Fibroblast of the aortic adventitia (primary cell): ENCODE measurements at places on chromosomes 3 and 15.

- peak; percentile 85 for DNase-seq
These were observed 42.5 kb downstream of the CHCHD6 start for GRCh38 chr3:126746395-126747177.

DNA sequence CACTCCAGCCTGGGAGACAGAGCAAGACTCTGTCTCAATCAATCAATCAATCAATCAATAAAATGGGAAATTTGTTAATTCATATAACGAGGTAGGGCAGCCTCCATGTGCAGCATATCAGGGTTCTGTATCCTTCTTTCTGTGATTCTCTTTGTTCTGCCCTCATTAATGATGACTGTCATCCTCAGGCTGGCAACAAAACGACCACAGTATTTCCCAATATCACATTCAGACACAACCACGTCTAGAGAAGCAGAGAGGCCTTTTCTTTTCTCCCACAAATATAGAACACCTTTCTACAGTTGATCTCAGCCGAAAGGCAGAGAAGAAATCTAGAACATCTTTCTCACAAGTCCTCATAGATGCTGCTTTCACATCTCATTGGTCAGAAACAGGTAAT lies 11.2 kb downstream of the CEP19 start:
- DNase-seq, result no peak

GRCh38 chr3:31873254-31873820 lies 107.7 kb downstream of the OSBPL10 start:
- DNase-seq, result no peak

GRCh38 chr15:89669941-89670340 lies 9.2 kb downstream of the PLIN1 start:
- no peak for DNase-seq

- DNase-seq, result peak; percentile 85
These were observed 41.4 kb downstream of the CD200 start for GRCh38 chr3:112374333-112374734.

- peak; percentile 64 for DNase-seq
These were observed 8.2 kb downstream of the TPM1 start for GRCh38 chr15:63050731-63051155.

- no peak for DNase-seq
These were observed 439.6 kb downstream of the PLOD2 start for GRCh38 chr3:145721273-145721805.

DNA sequence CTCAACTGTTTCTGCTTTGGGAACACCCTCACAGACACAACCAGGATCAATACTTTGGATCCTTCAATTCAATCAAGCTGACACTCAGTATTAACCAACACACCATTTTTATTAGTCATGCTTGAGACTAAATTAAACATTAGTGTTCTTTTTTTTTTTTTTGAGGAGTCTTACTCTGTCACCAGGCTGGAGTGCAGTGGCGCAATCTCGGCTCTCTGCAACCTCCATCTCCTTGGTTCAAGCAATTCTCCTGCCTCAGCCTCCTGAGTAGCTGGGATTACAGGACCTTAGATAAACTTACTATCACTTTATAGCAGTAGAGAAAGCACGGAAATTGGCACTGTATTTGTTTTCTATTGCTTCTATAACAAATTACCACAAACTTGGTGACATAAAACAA lies 2.0 kb upstream of the RAB11A start:
- DNase-seq, result no peak

GRCh38 chr3:97736928-97737327 lies 27.6 kb upstream of the ARL6 start:
- DNase-seq, result no peak

DNA sequence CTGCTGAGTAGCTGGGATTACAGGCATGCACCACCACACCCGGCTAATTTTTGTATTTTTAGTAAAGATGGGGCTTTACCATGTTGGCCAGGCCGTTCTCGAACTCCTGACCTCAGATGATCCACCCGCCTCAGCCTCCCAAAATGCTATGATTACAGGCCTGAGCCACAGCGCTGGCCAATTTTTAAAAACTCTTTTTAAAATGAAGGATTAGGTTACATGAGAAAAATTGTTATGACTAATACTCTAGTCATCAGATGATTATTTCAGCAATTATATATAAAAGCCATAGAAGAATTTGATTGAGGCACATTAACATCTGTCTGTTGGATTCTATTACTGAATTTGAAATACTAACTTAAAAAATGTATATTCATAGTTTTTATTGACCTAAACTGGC lies 134.1 kb upstream of the MNS1 start:
- DNase-seq, result peak; percentile 45

DNA sequence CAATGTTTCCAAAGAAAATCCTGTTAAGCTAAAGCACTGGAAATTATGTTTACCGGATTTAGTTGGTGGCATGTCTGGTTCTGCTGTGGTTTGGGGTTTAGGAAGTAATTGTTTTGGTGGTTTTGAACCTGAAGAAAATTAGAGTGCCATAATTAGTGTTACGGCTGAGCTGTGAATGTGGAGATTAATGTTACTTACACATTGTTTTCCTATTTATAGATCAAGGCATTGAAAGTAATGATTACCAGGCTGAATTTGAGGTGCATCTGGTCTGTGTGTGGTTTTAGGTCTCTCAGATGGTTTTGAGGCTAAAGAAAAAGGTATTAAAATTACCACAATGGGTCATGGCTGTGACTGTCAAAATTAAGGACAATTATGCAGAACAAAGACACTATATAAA lies 128.9 kb downstream of the TFG start:
- DNase-seq, result no peak

- peak; percentile 69 for DNase-seq
These were observed 32.1 kb downstream of the FOXP1 start for GRCh38 chr3:71551311-71551919.

GRCh38 chr3:89380016-89380415 lies 272.6 kb downstream of the EPHA3 start:
- peak; percentile 12 for DNase-seq

- no peak for DNase-seq
These were observed 36.4 kb downstream of the RYK start for GRCh38 chr3:134214239-134214638.

GRCh38 chr3:39193391-39193790 lies 996 bp upstream of the XIRP1 start:
- DNase-seq, result no peak

GRCh38 chr3:49346797-49347251 lies 7.0 kb upstream of the USP4 start:
- peak; percentile 52 for DNase-seq

DNA sequence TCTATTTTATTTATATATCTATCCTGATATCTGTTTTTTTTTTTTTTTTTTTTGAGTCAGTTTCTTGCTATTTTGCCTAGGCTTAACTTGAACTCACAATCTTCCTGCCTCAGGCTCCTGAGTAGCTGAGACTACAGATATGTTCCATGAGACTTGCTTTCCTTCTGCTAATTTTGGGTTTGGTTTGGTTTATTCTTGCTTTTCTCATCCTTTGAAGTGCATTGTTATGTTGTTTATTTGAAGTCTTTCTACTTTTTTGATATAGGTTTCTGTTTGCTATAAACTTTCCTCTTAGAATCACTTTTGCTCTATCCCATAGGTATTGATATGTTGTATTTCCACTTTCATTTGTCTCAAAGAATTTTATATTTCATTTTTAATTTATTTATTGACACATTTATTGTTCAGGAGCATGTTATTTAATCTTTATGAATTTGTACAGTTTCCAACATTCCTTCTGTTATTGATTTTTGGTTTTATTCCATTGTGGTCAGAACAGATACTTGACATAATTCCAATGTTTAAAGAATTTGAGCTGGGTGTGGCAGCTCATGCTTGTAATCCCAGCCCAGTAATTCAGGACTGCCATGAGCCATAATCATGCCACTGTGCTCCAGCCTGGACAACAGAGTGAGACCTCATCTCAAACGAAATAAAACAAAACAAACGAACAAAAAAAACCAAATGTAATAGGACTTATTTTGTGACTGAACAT lies 62.3 kb upstream of the PLSCR4 start:
- DNase-seq, result no peak

DNA sequence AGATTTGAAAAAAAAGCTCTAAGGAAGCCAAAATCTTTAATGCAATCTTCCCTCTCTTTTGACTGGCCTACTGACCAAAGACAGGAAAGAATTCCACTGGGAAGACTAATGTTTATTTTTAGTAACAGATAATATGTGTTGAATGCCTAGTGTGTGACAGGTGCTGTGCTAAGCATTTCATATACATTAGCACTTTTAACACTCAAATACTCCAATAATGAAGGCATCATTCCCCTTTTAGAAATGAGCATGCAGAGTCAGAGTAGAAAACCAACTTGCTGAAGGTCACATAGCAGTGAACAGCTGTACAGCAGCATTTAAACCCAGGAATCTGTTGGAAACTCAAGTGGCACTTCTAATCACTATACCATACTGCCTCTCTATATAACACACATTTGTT lies 170.6 kb downstream of the MINAR1 start:
- no peak for DNase-seq

DNA sequence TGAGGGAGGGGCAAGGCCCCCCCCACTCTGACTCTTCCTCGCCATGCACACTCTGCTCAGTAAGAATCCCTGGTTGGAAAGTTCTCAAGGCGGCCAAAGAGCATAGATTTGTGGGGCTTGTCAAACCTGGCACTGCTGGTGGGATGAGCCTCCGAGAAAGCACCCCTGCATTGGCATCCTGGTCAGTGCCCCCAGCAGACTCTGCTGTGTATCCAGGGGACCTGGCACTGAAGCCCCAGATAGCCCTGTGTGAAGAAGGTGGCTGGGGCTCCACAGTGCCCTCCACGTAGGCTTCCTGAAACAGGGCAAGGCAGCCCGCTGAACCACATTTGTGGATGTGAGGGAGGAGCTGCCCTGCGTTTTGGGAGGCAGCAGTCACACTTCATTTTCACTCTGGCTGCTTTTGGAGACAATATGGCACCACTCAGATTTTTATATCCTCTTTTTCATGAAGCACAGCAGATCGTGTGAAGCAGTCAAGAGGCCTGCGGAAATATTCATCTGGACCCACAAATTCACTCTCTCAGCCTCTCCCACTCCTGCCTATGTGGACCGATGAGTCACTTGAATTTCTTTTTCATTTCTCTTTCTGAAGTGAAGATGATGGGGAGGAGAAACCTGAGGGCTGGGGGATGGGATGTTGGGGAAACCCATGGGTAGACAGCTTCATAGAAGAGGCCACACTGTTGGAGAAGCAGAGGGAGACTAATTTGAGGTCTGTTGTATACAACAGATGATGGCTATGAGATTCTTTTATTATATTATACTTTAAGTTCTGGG lies 88.7 kb upstream of the BCL6 start:
- no peak for DNase-seq

DNA sequence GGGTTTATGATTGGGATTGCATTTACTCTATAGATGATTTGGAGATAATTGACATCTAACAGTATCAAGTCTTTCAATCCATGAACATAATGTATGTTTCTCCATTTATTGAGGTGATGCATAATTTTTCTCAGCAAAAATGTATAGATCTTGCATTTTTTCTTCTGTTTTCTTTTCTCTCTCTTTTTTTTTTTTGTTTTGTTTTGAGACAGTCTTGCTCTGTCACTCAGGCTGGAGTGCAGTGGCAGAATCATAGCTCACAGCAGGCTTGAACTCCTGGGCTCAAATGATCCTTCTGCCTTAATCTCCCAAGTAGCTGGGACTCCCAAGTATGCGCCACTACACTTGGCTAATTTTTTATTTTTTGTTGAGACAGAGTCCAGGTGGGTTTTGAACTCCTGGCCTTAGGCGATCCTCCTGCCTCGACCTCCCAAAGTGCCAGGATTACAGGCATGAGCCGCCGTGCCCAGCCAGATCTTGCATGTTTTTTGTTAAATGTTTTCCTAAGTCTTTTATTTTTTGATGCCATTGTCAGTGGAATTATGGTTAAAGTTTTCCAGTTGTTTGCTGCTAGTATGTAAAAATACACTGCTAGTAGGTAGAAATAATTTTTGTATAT lies 3.1 kb downstream of the LMLN start:
- DNase-seq, result no peak

DNA sequence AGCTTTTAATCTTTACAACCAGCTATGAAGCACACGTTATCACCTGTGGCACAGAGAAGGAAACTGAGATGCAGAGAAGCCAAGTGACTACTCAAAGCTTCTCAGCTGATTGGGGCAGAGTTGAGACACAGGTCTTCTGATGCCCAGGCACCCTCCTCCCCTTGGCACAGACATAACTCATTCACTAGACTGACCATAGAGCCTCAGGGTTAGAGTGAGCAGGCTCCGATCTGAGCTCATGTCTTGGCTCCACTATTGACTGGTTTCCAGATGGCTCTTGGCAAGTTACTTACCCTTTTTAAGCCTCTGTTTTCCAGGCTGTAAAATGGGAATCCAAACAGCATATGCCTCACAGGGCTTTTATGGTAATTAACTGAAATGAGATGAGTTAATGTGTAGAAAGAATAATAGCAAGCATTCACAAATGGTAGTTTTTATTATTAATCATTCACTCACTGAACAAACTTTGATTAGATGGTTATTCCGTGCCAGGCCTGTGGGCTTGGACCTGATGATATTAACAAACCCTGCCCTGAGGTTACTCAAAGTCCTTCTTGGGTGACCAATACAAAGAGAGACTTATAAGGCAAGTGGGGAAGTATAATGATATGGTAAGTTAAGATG lies 184.3 kb downstream of the ANXA2 start:
- DNase-seq, result no peak

GRCh38 chr3:126459111-126459762 lies 16.5 kb downstream of the ZXDC start:
- no peak for DNase-seq

DNA sequence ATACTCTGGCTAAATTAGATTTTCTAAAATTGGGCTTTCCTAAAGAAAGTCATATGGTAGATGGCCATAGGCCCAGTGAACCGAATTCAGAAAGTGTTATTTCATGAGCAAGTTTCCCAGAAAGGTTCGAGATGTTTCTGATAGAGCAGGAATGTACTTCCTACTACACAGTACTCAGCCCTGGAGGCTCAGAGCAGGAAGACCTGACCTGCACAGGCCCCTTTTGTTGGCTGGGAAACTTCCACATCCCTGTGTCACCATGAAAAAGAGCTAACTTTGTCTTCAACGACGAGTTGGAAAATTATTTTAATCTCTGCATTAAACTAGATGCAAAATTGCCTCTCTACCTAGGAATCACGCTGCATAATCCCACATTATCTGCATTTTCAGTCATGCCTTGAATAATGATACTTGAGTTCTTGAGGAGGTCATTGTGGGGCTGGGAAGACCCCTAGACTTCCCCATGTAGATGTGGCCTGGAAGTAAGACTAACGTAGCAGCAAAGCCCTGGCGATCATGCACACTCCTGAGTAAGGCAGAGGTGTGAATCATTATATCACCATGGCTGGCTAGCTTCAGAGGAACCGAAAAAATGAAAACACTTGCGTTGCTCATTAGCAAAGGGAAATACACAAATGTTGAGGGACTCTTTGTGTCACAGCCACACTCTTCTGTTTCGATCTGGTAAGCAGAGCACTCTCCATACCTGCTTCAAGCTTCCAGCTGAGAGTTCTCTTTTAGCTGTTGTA lies 47.1 kb downstream of the CMTM7 start:
- peak; percentile 18 for DNase-seq
